ENCODE measurements at places on chromosomes 13 and 19.

GRCh38 chr13:47521890-47522487 lies 479.1 kb downstream of the SUCLA2 start:
- no peak for DNase-seq

GRCh38 chr13:49214917-49215376 lies 5.2 kb upstream of the MLNR start:
- DNase-seq: no peak

DNA sequence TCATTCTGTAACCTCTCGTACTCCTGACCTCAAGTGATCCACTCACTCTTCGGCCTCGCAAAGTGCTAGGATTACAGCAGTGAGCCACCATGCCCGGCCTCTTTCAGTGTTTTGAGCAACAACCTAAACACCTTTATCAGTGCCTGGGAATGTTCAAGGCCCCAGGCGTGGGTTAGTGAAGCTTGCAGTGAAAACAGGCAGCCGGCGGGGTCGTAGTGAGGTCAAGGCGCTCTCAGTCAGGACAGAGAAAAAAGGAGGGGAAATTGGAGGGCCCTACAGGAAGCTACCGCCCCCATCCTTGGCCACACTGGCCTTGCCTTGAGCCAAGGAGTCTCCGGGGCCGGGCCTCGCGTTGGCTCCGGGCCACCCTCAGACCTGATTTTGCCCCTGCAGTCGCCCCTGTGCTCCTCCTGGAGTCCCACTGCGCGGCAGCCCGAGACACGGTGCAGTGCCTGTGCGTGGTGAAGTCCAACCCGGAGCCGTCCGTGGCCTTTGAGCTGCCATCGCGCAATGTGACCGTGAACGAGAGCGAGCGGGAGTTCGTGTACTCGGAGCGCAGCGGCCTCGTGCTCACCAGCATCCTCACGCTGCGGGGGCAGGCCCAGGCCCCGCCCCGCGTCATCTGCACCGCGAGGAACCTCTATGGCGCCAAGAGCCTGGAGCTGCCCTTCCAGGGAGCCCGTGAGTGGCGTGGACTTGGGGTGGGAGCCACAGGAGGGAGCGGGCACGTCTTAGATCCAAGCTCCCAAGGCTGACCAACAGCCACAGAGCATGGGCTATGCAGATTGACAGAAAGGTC lies 17.7 kb downstream of the MAG start:
- DNase-seq: no peak

- no peak for DNase-seq
Measured at GRCh38 chr13:94822356-94822755, 110.0 kb upstream of the SOX21 start.

DNA sequence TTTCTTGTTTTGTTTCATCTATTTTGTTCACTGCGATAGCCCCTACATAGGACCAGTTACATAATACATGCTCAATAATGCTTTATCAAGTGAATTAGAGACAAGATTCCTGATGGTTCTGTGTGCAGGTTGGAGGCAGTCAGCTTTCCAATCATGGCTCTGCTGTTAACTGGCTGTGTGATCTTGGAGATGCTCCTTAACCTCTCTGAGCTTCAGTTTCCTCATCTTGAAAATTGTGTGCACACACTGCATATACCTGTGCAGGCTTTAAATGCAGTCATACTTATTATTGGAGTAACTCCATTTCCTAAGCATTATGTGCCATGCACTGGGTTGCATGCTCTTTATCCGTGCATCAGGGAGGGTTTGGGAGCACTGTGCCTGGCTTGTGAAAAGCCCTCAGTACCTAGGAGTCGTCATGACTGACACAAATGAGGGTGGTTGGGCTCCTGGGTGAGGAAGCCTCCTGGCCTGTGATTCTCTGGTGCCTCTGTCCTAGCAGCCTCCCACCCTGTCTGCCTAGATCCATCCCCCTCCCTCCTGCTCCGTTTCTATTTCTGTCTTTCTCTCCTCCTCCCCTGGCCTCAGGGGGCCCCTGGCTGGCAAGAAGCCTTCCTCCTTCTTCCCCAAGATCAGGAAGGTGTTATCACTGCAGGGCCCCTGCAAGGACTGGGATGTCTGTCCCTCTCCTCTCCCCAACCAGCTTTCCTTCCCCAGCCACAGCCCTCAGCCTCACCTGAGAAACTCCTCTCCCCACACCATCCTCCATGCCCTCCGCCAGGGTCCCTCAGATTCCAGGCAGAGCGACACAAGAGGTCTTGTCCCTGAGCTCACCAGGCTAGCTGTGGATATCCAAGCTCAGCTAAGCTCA lies 8.7 kb downstream of the IFNL1 start:
- no peak for DNase-seq

- no peak for DNase-seq
Measured at GRCh38 chr13:97000295-97000925, 6.1 kb upstream of the OXGR1 start.

DNA sequence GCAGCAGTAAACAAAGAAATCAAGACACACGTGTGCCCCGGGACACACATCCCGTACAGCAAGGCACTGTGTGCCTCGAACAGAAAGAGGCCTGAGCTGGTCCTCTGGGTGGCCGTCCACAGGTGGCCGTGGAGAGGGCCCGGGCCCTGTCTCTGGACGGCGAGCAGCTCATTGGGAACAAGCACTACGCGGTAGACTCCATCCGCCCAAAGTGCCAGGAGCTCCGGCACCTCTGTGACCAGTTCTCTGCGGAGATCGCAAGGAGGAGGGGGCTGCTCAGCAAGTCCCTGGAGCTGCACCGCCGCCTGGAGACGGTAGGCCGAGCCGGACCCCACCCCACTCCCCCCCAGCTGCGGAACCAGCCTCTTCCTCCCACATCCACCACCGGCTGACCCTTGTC lies 30.7 kb upstream of the F7 start:
- no peak for DNase-seq

DNA sequence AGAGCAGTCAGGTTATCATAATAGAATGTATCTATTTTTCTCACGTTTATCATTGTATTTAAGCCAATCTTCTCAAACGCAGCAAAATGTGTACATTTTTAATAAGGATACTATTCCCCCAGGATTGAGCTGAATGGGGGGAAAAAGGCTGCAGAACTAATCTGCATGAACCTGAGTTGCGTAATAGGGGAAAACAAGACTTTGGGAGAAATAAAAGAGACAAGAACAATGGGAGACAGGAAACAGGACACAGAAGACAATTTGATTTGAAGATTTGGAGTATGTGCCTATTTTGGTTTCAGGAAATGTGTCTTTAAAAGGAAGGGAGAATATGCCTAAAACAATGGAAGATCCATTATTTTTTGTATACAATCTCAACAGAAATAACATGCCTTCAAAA lies 844.5 kb downstream of the DIAPH3 start:
- no peak for DNase-seq

GRCh38 chr19:17686592-17687024 lies 1.5 kb downstream of the UNC13A start:
- DNase-seq: no peak

DNA sequence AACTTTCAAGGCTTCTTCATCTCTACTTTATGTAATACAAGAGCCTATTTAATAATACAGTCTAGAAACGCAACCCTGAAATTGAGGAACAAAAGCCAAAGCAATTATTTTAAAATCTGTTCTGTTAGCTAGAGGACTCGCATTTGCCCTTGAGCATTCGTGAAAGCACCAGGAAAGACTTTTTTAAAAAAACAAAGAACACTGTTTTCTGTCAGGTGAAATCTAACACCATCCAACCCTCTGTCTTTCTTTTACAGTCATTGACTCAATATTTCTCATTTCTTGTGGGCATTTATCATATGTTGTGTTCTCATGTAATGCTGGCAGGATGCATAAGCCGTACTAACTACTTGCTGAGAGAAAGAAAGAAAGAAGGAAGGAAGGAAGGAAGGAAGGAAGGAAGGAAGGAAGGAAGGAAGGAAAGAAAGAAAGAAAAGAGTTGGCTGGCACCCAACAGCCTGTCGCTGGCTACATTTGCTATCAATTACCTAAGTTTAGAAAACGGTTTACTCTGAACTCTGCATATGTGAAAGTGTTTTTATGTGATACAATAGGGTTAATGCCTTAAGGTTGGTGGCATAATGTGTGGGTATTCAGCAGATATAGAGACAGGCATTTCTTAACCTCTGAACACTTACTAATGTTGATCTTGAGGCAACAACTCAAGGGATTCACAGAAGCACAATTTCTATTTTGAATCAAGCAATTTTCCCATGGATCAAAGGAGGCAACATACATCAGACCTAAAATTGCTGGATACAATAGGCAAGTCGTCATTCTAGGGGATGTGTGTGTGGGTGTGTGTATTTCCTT lies 445.4 kb downstream of the DCT start:
- no peak for DNase-seq

DNA sequence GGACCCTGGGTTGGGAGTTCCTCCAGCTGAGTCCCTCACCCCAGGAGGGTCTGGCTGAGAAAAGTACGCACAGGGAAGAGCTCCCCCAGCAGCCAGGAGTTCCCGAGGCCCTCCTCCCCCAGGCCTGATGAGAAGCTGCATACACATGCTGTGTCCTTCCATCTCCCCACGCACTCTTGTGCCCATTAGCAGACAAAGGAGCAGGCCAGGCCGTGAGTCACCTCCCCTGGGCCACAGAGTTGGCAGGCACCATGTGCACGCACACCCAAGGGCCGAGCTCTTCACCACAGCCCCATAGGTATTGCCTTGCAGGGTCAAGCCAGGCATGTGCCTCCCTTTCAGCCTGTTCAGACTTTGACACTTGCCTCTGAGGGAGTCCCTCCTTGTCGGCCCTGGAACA lies 17.5 kb downstream of the MAU2 start:
- DNase-seq: no peak

GRCh38 chr19:35352177-35352447 lies 4.4 kb downstream of the FFAR1 start:
- peak; percentile 9 for DNase-seq

DNA sequence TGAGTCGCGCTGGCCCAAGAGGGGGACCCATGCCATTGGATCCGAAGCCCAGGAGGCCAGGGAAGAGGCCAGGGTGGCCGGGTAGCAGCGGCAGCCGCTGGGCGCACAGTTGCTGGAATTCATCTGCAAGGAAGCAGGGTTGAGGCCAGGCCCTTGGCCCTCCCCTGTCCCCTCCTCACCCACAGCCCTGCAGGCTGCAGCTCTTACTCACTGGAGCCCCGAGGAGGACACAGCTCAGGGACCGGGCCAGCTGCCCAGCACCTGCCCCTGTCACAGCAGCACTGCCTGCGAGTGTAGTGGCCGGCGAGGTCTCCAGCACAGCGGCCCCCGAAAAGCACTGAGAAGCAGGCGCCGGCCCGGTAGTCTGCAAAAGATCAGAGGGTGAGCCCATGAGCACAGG lies 11.2 kb downstream of the FBN3 start:
- DNase-seq: no peak
